T-helper 17 cell (primary cell): ENCODE measurements at places on chromosomes 7 and 10.

DNA sequence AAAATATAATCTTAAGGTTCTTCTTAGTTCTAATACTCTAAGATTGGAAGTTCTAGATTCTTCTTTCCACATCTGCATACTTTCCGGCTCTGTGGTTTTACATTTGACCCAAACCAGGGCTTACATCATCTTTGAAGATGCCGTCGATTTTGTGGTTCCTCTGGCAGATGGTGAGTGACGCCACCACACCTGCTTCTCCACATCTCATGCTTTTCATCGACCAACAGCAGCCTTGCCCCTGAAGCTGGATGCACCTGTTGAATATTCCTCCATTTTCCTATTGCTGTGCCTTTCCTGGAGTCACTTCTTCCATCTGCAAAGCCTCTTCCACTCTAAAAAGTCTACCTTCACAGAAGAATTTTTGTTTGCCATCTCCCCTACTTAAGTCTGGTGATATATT is 121.3 kb downstream of the PRKCQ start:
- no peaks in the 10 kb centered on the region for H3K27me3 ChIP-seq
- H3K4me1 ChIP-seq: peaks cover 13% of the 10 kb centered on the region
- peak overlapping the region; percentile 17 for H3K27ac ChIP-seq

- no peak overlapping the region for H3K4me3 ChIP-seq
- peaks cover 24% of the 10 kb centered on the region for H3K27me3 ChIP-seq
- no peaks in the 10 kb centered on the region for H3K4me1 ChIP-seq
Measured at GRCh38 chr7:114104035-114104434, 185.2 kb upstream of the PPP1R3A start.

- no peak for DNase-seq
- H3K27ac ChIP-seq: no peak overlapping the region
- no peak overlapping the region for H3K4me3 ChIP-seq
- peaks cover 29% of the 10 kb centered on the region for H3K4me1 ChIP-seq
- H3K36me3 ChIP-seq: no peaks in the 10 kb centered on the region
Measured at GRCh38 chr10:35398355-35398754, 62.0 kb downstream of the CCNY start.

- no peaks in the 10 kb centered on the region for H3K36me3 ChIP-seq
- DNase-seq: no peak
- H3K4me3 ChIP-seq: peak overlapping the region; percentile 61
- peaks cover 6% of the 10 kb centered on the region for H3K4me1 ChIP-seq
- H3K27ac ChIP-seq: peak overlapping the region; percentile 93
Measured at GRCh38 chr7:44914992-44915607, 29.8 kb upstream of the PURB start.

DNA sequence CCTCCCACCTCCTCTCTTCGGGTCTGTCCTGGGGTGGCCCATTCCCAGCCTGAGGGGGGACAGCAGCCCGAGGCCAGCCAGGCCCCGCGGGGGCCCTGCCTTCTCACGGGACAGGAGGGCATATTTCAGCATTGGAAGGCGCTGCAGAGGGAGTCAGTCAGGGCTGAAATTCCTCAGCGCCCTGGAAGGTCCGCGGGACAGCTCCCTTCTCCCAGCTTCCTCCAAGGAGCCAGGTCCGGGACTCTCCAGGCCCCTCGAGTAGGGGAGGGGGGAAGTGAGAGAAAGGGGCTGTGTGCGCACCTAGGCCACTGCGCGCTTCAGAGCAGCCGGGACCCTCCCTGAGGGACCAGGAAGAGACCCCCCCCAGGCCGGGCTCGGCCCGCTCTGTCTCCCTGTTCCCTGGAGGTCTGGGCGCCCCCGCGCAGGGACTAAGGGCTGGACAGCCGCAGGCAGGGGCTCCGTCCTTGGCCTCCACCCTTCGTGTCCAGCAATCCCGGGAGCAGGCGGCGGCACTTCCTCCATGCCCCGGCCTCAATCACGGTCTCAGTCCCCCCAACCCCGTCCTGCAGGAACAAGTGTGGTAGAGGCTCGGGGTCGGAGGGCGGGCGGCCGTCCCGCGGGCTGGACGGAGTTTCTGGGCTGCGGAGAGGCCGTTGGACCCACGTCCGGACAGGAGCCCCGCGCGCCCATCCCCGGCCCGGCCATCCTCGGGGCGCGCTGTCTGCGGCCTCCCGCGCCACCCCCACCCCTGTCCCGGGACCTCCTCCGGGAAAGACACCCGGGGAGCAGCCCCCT is 6.0 kb upstream of the ELFN1 start:
- peaks cover 2% of the 10 kb centered on the region for H3K36me3 ChIP-seq
- H3K27me3 ChIP-seq: peaks cover 49% of the 10 kb centered on the region
- peak; percentile 6 for DNase-seq
- peaks cover 4% of the 10 kb centered on the region for H3K4me1 ChIP-seq
- peak overlapping the region; percentile 76 for H3K4me3 ChIP-seq
- H3K27ac ChIP-seq: no peak overlapping the region

- peaks cover 8% of the 10 kb centered on the region for H3K4me1 ChIP-seq
- no peak overlapping the region for H3K27ac ChIP-seq
- no peak for DNase-seq
Measured at GRCh38 chr7:76073335-76073990, 25.6 kb downstream of the MDH2 start.

- H3K4me3 ChIP-seq: no peak overlapping the region
- no peaks in the 10 kb centered on the region for H3K36me3 ChIP-seq
- DNase-seq: no peak
- no peak overlapping the region for H3K27ac ChIP-seq
- peaks cover 2% of the 10 kb centered on the region for H3K27me3 ChIP-seq
- H3K4me1 ChIP-seq: peaks cover 5% of the 10 kb centered on the region
Measured at GRCh38 chr10:17801507-17801906, 7.6 kb upstream of the MRC1 start.

DNA sequence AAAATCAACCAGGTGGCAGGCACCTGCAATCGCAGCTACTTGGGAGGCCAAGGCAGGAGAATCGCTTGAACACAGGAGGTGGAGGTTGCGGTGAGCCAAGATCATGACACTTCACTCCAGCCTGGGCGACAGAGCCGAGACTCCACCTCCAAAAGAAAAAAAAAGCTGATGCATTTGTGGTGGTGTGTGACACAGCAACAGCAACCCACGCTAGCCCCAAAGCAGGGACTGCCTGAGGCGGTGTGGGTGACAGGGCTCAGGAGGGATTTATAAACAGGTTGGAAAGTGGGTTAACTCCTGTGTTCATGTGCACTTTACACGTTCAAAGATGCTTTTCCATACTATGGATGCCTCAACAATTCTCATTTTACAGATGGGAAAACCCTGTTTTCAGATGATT is 395.9 kb upstream of the PODXL start:
- no peak overlapping the region for H3K27ac ChIP-seq
- H3K4me1 ChIP-seq: no peaks in the 10 kb centered on the region
- H3K27me3 ChIP-seq: peaks cover 19% of the 10 kb centered on the region
- DNase-seq: no peak
- H3K36me3 ChIP-seq: peaks cover 2% of the 10 kb centered on the region

GRCh38 chr10:34254596-34254995 is 560.5 kb downstream of the PARD3 start:
- H3K27ac ChIP-seq: no peak overlapping the region
- H3K4me1 ChIP-seq: peaks cover 4% of the 10 kb centered on the region
- DNase-seq: no peak
- peaks cover 4% of the 10 kb centered on the region for H3K27me3 ChIP-seq

DNA sequence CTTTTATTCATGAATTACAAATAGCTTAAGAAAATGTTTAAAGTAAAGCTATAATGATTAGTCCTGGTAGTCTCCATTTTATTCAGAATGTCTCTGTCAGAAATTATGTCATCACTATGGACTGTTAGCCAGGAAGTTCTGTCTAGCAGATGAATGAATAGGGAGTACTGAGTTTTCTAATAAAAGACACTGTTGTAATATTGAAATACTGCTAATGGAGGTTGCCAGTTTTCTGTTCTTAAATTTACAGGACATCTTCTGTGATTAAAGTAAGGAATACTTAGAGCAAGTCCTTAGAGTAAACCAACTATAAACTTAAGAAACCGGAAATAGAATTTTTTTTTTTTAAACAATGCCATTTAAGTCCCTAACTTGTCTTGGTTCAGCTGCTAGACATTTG is 309.8 kb downstream of the ADK start:
- H3K27ac ChIP-seq: no peak overlapping the region
- H3K4me1 ChIP-seq: peaks cover 2% of the 10 kb centered on the region
- H3K27me3 ChIP-seq: no peaks in the 10 kb centered on the region
- H3K36me3 ChIP-seq: peaks cover 7% of the 10 kb centered on the region
- no peak overlapping the region for H3K4me3 ChIP-seq

GRCh38 chr7:114574384-114574783 is 159.8 kb downstream of the FOXP2 start:
- H3K4me3 ChIP-seq: no peak overlapping the region
- peaks cover 8% of the 10 kb centered on the region for H3K27me3 ChIP-seq
- no peaks in the 10 kb centered on the region for H3K4me1 ChIP-seq
- no peaks in the 10 kb centered on the region for H3K36me3 ChIP-seq

GRCh38 chr10:51532044-51532443 is 167.4 kb downstream of the CSTF2T start:
- no peak overlapping the region for H3K27ac ChIP-seq
- no peaks in the 10 kb centered on the region for H3K4me1 ChIP-seq
- H3K27me3 ChIP-seq: peaks cover 18% of the 10 kb centered on the region
- H3K36me3 ChIP-seq: no peaks in the 10 kb centered on the region
- DNase-seq: no peak
- no peak overlapping the region for H3K4me3 ChIP-seq

- peaks cover 44% of the 10 kb centered on the region for H3K4me1 ChIP-seq
- H3K4me3 ChIP-seq: peak overlapping the region; percentile 76
- H3K27ac ChIP-seq: peak overlapping the region; percentile 96
- no peak for DNase-seq
- H3K36me3 ChIP-seq: no peaks in the 10 kb centered on the region
- no peaks in the 10 kb centered on the region for H3K27me3 ChIP-seq
Measured at GRCh38 chr7:151204383-151205032, 5.8 kb downstream of the H2BK1 start.

DNA sequence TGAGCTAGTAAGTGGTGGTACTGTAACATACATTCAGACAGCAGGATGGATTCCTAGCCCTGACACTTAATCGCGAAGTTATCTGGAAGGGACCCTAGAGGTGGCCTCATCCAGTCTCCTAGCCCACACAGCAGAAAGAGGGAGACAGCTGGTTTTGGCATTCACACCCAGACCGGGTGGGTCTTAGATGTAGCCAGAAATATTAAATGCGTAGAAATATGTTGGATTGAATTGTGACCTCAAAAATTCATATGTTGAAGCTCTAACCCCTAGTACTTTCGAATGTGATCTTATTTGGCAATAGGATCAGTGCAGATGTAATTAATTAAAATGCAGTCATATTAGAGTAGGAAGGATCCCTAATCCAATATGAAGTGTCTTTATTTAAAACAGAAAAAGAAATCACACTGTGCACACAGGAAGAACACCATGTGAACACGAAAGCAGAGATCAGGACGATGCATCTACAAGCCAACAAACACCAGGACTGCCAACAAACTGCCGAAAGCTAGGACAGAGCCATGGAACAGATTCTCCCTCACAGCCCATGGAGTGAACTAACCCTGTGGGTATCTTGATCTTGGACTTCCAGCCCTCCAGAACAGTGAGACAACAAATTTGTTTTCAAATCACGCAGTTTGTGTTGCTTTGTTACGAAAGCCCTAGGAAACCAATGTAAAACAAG is 2.9 kb upstream of the XPNPEP1 start:
- H3K36me3 ChIP-seq: no peaks in the 10 kb centered on the region
- H3K4me3 ChIP-seq: no peak overlapping the region
- H3K27ac ChIP-seq: no peak overlapping the region
- peaks cover 28% of the 10 kb centered on the region for H3K4me1 ChIP-seq
- no peak for DNase-seq

DNA sequence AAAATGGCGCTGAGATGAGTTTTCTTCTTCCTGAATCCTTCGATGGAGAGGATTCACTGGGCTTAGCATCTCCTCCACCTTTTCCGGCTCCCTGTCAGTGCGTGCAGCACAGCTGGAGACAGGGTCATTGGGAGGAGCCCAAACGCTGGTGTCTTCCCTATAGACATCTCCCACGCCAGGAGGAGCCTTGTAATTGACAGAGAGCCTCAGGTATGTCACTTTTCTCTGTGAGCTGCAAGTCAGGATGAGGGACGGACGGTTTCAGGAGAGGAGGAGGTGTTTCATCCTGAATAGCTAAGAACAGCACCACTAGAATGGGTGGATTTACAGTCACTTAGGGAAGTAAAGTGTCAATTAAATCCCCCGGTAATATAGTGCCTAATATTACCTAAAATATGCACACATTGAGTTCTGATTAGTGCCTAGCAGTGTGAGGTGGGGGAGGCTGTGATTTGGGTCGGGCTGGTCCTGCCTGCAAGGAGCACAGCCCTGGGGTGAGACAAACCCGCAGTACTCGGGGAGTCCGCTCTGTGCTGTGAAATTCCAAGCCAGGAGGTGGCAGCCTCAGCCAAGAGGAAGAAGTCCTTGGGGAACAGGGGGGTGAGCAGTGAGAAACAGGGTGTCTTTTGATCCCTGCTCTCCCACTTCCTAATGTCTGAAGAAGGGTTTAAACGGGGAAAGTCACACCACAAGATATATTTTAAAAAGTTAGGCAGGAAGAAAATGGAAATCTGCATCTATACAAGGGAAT is 28.2 kb downstream of the IL15RA start:
- H3K27ac ChIP-seq: no peak overlapping the region
- H3K36me3 ChIP-seq: no peaks in the 10 kb centered on the region
- no peak for DNase-seq
- H3K27me3 ChIP-seq: no peaks in the 10 kb centered on the region
- no peak overlapping the region for H3K4me3 ChIP-seq

GRCh38 chr10:101162677-101163076 is 31.6 kb downstream of the TLX1 start:
- H3K36me3 ChIP-seq: peaks cover 2% of the 10 kb centered on the region
- no peak overlapping the region for H3K4me3 ChIP-seq
- H3K4me1 ChIP-seq: peaks cover 23% of the 10 kb centered on the region
- H3K27ac ChIP-seq: no peak overlapping the region
- peaks cover 62% of the 10 kb centered on the region for H3K27me3 ChIP-seq
- DNase-seq: no peak

- H3K36me3 ChIP-seq: peaks cover 2% of the 10 kb centered on the region
- no peak overlapping the region for H3K4me3 ChIP-seq
- H3K27ac ChIP-seq: no peak overlapping the region
- H3K27me3 ChIP-seq: peaks cover 24% of the 10 kb centered on the region
Measured at GRCh38 chr10:73920089-73920488, 9.2 kb downstream of the PLAU start.

DNA sequence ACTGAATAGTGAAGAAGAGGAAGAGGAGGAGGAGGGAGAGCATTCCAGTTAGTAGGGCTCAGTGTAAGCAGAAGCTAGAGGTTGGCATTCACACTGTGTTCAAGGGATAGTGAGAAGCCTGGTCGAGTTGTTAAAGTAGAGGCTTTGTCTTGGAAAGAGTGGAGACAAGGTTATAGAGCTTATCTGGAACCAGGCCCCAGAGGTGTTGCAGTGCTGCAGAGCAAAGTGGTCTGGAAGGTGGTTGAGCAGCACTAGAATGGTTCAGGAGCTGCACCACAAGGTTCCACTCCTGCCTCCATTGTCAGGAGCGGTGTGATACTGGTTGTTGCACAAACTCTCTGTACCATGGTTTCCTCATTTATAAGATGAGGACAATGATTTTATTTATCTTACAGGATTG is 8.8 kb upstream of the PCGF5 start:
- H3K4me1 ChIP-seq: peaks cover 49% of the 10 kb centered on the region
- H3K36me3 ChIP-seq: peaks cover 2% of the 10 kb centered on the region
- H3K27ac ChIP-seq: no peak overlapping the region
- no peak for DNase-seq
- no peak overlapping the region for H3K4me3 ChIP-seq
- no peaks in the 10 kb centered on the region for H3K27me3 ChIP-seq
